Fibroblast of upper back skin (primary cell): ENCODE measurements at places on chromosomes 2 and 18.

GRCh38 chr2:63049211-63049969 lies 1.2 kb upstream of the OTX1 start:
- DNase-seq: no peak

DNA sequence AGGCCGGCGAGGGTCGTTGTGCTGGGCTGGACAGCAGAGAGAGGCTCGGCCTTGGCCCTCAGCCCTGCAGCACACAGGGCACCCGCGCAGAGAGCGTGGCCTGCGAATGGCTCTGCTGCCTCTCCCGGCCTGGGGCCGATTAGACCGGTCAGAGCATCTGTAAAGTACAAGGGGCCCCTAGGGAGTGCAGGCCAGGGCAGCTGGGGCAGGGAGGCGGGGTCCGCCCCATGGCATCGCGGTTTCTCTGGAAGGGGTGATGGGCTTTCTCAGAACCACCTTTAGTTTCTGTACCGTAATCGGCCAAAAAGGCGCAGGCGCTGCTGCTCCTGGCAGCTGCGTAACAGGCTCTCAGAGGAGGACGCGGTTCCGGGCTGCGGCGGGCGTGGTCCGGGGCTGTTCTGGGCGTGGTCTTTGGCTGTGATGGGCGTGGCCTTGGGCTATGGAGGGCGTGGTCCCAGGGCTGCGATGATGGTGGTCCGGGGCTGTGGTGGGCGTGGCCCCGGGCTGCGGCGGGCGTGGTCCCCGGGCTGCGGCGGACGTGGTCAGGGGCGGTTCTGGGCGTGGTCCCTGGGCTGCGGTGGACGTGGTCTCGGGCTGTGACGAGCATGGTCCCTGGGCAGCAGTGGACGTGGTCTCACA lies 1.5 kb upstream of the GPR148 start:
- DNase-seq: peak; percentile 69

GRCh38 chr2:162072976-162073887 lies 783 bp downstream of the DPP4 start:
- no peak for DNase-seq

- no peak for DNase-seq
Measured at GRCh38 chr2:85987266-85988174, 98.7 kb upstream of the ST3GAL5 start.

DNA sequence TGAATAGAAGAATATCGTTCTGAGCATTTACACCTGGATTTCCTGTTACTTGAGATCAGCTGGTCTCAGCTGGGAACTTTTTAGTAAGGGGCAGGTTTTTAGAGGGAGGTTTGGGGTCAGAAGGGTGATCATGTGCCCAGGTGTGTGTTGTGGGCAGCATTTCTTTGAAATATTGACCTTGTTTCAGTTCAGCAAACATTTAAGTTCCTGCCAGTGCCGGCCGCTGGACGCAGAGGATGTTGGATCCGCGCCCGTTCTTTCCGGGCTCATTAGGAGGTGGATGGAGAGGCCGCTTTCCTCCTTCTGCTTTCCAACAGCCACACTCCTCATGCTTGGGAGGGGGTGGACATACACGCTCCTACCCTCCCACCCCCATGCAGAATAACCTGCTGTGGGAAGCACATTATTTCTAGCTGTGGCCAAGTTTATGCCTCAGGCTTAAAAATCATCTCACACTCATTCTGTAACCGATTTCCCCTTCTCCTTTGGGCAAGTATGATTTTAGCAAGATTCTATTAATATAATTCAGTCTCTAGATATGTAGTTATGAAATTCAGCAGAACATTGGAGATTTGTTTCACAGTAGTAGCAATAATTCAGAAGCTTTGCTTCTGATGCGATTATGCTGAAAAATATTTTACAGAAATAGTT lies 131.4 kb downstream of the ZNF236 start:
- DNase-seq: peak; percentile 4

GRCh38 chr18:55610506-55610905 lies 22.5 kb upstream of the TCF4 start:
- DNase-seq: peak; percentile 87

DNA sequence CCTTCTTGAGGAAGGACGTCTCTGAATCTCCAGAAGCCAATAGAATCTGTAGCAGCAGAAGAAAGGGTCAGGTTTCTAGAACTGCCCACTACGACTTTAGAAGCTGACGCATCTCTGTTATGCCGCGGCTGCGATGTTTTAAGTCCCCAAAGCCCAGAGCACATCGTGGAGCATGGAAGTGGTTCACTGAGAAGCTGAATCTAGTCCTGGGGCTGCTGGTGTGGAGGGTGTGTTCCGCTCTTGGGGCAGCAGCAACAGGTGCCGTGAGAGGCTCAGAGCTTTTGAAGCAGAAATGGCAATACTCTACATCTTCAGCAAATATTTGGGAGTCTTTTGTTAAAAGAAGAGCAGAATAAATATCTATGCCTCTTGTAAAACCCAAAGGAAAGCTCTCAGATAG lies 48.9 kb upstream of the RMDN2 start:
- DNase-seq: no peak

DNA sequence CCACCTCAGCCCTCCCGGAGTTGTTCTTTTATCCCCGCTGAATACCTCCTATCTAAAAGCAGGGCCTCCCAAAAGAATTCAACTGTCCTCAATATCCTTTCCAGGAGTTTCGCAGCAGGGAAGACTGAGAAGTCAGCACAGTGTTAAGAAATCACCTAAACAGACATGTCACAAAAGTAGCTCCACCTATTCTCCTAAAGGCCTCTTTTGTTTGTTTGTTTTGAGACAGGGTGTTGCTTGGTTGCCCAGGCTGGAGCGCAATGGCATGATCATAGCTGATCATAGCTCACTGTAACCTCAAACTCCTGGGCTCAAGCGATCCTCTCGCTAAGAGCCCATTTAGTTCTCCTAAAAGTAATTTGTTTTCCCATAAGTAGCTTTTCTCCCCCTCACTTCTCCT lies 53.8 kb downstream of the TEX44 start:
- DNase-seq: no peak

GRCh38 chr18:77376043-77376732 lies 126.5 kb downstream of the GALR1 start:
- DNase-seq: no peak

DNA sequence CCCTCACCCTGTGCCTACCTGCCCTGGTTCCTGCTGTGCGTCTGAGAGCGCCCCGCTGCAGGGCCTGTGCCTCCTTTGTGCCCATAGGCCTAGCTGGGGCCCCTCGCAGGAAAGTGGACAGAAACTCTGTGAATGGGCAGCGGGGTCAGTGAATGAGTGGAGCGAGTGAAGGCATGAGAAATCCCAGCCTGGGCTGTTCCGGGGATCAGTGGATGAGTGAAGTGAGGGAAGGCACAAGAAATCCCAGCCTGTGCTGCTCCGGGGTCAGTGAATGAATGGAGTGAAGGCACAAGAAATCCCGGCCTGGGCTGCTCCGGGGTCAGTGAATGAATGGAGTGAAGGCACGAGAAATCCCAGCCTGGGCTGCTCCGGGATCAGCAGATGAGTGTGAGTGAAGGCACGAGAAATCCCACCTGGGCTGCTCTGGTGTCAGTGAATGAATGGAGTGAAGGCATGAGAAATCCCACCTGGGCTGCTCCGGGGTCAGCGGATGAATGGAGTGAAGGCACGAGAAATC lies 2.0 kb downstream of the COLEC11 start:
- no peak for DNase-seq

- no peak for DNase-seq
Measured at GRCh38 chr18:28081516-28081915, 95.4 kb downstream of the CDH2 start.

GRCh38 chr2:46009315-46009714 lies 287.9 kb upstream of the EPAS1 start:
- no peak for DNase-seq

DNA sequence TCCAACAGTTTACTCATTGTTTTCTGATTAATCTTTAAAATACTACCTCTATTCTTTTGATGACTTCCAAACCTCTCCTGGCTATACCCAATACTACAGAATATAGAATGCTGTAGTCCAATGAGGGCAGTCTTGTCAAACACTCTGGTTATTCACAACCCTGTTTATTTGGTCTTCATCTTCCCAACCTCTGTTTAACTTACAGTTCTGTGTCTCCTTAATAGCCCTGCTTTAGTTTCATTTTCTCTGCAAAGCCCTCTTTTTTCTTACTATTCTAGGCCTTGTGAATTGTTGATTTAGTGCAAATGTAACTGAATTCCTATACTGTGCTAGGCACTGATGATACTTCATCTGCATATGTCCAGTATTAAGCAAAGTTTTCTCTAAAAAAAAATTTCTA lies 40.0 kb downstream of the ACVR2A start:
- DNase-seq: no peak

DNA sequence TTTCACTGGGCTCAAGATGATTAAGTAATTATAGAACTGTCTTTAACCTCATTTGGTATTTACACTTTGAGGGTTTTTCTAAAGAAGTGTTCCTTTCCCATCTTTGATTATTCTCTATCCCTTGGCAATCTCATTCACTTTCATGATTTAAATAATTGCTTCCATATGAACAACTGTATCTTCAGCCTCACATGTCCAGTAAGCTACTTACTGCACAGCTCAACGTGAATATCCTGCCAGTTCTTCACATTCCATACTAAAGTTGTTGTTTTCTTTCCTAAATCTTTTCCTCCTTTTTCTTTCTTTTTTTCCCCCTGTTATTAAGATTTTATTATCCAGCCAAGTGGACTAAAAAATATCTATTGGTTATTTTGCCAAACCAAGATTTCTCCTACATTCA lies 37.7 kb downstream of the ZC3H15 start:
- DNase-seq: peak; percentile 66

- DNase-seq: no peak
Measured at GRCh38 chr2:233429175-233429897, 75.0 kb downstream of the DGKD start.

GRCh38 chr2:28593160-28593755 lies 97.4 kb downstream of the PLB1 start:
- DNase-seq: no peak

DNA sequence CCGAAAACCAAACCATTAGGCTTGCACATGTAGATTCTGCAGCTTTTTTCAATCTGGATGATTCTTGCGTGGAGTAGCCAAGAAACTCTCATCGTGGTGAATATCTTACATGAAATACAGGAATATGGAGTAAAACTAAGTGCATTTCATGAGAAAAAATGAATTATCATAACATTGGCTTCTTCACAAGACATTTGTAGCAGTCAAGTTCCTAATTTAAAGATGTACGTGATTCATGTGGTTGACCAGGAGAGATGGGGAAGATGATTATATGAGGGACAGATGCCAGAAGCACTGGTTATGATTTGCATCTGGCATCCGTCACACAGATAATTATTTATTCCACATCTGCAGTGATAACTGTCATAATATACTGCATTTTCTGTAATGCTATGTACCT lies 90.4 kb downstream of the ANTXR1 start:
- DNase-seq: no peak

DNA sequence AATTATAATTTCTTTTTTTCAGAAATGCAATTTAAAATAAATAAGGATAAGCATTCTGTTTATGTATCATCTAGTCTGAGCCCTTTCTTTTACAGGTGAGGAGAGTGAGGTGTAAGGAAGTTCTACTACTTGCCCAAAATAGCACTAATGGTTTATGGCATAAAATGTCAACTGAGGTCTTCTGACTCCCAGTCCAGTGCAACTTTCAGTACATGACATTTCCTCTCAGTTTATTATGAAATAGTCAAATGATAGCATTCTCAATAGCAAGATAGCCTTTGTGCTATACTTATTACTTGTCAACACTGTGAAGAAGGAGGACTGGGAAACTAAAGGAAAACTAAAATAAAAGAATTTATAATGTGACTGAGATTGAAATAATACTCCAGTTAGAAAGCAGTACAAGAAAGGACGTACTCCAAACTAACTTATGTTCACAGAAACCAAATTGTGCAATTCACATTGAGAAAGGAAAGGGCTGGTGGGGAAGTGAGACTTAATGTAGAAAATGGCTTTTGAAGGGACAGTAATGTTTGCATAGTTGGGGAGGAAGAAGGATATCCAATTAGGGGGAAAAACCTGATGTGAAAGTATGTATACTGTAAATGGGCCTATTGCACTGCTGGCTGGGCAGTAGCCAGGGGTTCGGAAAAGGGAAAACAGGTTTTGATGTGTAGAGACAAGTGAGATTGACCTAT lies 166.7 kb upstream of the ZEB2 start:
- DNase-seq: no peak

- no peak for DNase-seq
Measured at GRCh38 chr2:112843836-112844235, 7.3 kb upstream of the IL1B start.

GRCh38 chr2:193518041-193518817 lies 1323.5 kb upstream of the TMEFF2 start:
- peak; percentile 86 for DNase-seq

- no peak for DNase-seq
Measured at GRCh38 chr18:29841631-29842030, 1200.9 kb downstream of the DSC3 start.

GRCh38 chr2:45494275-45494977 lies 116.6 kb downstream of the SRBD1 start:
- peak; percentile 64 for DNase-seq

GRCh38 chr2:5932556-5933469 lies 240.6 kb downstream of the SOX11 start:
- no peak for DNase-seq

GRCh38 chr2:60547841-60548240 lies 5.6 kb downstream of the BCL11A start:
- no peak for DNase-seq

DNA sequence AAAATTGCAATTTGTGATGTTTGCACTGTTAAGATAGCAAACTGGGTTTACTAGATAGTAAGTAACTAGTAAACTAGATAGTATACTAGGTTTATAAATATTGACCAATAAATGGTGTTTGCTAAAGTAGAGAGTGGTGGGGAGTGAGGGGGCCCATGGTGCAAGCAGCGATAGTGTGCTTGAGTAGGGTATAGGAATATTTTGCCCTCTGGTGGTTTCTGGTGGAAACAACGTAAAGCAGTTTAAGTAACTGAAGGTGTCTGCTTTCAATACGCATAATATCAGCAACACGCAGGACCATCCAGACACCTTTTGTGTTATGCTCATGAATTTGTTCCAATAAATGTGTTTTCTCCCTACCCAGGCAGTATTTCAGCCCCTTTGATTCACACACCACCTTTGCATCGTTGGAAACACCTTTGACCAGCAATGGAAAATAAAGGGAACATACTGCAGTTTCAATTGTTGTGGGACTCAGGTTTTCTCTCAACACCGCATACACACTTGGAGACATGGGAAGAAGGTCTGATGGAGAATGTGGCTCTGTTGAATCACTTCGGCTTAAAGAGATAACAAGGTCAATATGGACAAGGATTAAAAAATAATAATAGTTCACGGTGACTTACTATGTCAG lies 16.7 kb upstream of the STAT1 start:
- peak; percentile 53 for DNase-seq

- no peak for DNase-seq
Measured at GRCh38 chr2:9629222-9630116, 1.3 kb downstream of the YWHAQ start.

DNA sequence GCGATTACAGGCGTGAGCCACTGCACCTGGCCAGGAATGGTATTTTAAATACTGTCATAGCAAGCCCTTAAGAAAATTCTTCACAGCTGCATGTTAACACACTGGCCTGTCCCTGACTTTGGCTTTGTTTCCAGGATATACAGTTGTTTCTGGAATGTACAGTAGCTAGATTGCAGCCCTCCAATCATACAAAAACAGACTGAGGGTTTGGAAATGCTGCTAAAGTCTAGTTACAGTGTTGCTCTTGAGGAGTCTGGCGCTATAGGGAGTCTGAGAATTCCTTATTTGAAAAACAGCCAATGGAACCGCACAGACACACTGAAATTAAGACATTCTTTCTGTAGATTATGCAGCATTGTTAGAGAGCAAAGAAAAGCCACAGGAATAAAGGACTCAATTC lies 37.7 kb downstream of the STON1 start:
- peak; percentile 72 for DNase-seq
